ENCODE measurements at places on chromosomes 13 and 19.

- DNase-seq: no peak
These were observed 2.7 kb downstream of the PSG8 start for GRCh38 chr19:42762789-42763188.

DNA sequence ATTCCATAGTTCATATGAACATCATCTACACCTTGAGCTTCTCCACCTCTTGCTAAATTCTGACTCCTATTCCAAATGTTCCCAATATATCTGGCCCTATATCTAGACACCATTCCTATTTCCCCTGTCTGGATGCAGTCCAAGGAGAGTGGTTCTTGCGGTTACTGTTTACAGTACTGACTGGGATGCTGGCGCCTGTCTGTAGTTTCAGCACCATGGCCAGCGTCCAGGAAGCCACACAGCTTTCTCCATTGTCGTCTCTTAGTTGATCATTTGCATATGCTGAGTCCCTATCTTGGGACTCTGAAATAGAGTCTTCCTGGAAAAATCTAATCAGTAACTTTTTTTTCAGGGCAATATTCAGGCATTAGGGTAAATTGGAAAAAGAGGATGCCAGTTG lies 14.9 kb downstream of the LAIR2 start:
- peak; percentile 43 for DNase-seq

- DNase-seq: no peak
These were observed 4.6 kb upstream of the CCNP start for GRCh38 chr19:40231057-40231456.

DNA sequence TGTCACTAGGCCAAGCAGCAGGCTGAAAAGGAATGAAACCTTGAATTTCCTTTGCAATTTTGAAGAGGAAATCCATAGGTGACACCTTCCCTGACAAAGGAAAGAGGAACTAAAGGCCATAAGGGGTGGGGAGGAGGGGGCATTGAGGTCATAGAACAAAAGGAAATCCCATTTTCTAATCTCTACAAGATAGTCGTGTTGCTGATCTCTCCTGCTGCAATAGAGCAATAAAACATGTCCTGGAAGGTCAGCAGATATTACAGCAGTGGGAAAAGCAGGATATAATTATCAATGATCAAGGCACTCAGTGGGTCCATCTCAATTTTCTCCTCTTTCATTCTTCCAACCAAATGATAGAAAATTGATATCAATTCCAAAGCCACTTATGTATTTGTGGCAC lies 20.3 kb upstream of the RAP2A start:
- DNase-seq: no peak

GRCh38 chr19:27657271-27658051 lies 1555.5 kb downstream of the UQCRFS1 start:
- no peak for DNase-seq

GRCh38 chr13:47846886-47847285 lies 154.2 kb downstream of the SUCLA2 start:
- no peak for DNase-seq

GRCh38 chr19:43784241-43784980 lies 3.6 kb upstream of the KCNN4 start:
- DNase-seq: peak; percentile 42

- DNase-seq: no peak
These were observed 770 bp upstream of the CAPNS1 start for GRCh38 chr19:36139120-36139472.

GRCh38 chr13:40619479-40619814 lies 47.0 kb downstream of the FOXO1 start:
- DNase-seq: no peak

DNA sequence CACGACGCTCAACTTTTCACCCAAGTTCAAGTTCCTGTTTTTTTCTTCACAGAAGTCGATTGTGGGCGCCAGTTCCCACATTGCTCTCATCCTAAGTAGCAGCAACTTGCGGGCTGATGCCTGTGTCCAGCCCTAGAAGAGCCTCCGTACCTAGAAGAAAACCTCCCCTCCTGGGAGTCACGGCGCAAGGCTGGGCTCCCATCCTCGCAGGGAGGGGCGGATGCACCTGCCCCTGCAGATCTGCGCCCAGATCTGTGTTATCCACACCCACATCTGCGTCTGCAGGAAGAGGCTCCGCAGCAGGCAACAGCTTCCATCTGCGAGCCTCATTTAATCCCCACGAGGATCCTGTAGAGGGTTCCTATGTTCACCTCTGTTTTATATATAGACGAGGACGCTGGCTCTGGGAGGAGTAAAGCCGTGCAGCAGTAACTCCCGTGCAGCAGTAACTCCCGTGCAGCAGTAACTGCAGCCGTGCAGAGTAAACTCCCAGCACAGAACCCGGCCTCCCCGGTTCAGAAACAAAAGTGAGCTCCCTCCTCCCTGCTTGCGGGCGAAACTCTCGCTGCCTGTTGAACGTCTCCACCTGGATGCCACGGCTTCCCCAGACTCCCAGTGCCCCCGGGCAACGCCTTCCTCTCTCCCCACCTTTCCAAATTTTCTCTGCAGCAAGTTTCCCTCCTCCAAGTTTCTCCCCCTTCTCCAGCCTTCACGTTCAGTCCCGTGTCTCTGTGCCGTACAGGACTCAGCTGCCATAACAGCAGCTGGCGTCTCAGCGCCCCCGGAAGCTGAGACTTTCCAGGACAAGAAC lies 23.5 kb upstream of the LAIR1 start:
- DNase-seq: peak; percentile 18

DNA sequence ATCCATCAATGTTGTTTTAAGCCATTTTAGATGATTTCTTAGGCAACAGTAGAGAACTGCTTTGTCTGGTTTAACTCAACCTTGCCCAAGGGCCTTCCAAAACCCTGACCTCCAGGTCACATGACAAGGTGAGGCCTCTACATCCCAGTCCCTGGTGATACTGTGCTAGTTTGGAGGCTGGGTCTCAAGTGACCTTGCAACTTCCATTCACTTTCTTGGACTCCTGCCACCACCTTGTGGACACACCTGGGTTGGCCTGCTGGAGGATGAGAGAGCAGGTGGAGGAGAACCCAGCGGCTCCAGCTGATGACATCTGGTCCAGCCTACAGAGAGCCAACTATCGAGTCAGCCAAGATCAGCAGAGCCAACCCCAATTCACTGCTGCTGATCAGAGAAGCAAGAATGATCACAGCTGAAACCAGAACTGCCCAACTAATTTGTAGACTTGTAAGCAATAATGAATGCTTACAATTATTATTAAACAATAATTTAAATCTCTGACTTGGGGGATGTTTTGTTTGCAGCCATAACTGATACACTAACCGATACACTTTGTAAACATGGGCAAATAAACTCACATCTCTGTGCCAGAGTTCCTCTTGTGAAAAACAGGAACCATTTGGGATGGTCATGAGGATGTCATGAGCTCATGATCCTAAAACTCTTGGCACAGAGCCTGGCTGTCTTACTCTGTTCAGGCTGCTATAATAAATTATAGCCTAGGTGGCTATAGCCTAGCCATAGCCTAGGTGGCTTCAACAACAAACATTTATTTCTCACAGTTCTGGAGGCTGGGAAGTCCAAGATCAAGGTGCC lies 11.5 kb downstream of the FAM187B start:
- no peak for DNase-seq

DNA sequence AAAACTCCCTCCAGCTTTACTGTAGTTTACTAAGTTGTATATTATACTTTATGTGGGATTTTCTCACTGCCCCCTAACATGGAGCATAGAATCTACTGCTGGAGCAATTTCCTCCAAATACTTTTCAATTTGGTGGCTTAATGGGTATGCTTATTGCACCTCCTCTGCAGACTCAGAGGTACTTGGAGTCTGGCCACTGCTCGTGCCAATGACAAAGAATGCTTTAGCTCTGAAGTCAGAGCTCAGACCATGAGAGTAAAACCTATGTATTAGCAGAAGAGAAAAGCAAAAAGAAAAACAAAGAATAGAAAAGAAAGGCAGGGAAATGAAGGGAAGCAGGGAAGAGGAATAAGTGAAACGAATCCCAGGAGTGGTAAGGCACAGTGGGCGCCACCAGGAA lies 71.9 kb downstream of the SUCLA2 start:
- DNase-seq: no peak

- no peak for DNase-seq
These were observed 11.5 kb downstream of the CCDC70 start for GRCh38 chr13:51873117-51873798.

GRCh38 chr13:111908361-111908760 lies 158.6 kb upstream of the SOX1 start:
- DNase-seq: no peak

- DNase-seq: no peak
These were observed 617 bp upstream of the IQCN start for GRCh38 chr19:18274781-18275356.

DNA sequence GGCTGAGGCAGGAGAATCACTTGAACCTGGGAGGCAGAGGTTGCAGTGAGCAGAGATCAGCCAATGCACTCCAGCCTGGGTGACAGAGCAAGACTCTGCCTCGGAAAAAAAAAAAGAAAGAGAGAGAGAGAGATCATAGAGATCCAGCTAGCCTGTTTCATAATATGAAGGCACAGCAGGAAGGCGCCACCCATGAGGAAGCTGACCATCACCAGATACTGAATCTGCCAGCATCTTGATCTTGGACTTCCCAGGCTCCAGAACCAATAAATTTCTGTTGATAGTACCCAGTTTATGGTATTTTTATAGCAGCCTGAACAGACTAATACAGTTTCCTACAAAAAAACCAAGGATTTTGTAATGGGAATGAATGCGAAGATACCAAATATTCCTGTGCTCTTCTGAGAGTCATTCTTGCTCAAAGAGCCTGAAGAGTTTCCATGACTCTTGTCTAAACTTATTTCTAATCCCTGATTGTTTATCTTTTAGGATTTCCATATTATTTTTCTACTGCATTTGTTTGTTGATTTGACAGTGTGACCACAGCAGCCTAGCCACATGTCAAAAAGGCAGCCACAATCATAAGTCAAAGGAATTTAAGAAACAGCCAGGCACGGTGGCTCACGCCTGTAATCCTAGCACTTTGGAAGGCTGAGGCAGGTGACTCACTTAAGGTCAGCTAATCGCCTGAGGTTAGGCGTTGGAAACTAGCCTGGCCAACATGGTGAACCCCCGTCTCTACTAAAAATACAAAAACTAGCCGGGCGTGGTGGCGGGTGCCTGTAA lies 37.7 kb upstream of the PDCD5 start:
- no peak for DNase-seq

DNA sequence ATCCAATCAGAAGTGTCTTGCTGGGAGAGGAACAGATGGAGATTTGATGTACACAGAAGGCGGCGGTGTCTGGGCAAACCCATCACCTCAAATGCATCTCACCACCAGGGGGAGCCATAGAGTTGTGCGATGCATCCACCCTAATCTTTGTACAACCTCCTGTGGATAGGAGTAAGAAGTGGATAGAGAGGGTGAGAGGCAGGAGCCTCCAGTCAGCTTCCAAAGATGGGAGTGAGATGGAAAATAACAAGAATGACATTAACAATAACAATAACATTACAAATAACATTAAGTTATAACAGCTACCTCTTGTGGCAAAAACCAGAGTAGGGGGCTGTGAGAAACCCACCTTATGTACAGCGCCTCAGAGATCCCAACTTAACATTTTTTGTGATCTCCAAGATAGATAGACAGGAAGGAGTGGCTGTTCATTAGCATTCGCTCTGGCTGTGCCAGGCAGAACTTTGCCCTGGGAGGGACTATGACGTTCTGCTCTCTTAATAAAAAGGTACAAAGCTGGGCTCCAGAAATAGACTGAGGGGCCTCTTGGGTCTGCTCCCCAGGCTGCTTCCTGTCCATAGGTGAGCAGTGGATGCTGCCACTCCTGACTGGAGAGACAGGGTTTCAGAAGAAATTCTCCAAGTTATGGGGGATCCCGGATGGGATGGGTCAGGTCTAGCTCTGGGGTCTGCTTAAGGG lies 5.2 kb upstream of the CEACAM18 start:
- peak; percentile 63 for DNase-seq

DNA sequence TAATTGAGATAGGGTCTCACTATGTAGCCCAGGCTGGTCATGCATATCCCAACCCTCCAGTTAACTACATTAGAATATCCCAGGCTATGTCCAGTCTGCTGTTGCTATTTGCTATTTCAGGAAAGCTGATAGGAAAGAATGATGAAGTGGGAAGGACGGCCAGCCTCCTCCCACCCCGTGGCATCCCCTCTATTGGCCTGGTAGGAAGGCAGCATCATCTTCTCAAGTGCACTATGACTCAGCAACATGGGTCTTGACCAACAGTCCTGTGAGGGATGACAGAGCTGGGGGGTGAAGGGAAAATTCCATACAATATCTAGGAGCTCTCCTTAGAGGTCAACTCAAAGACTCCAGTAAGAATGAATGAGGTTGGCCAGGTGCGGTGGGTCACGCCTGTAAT lies 48.0 kb upstream of the ABCC4 start:
- DNase-seq: no peak

GRCh38 chr19:40365613-40366401 lies 17.3 kb downstream of the PLD3 start:
- DNase-seq: no peak

- DNase-seq: no peak
These were observed 9.1 kb downstream of the GPR42 start for GRCh38 chr19:35379992-35380391.

DNA sequence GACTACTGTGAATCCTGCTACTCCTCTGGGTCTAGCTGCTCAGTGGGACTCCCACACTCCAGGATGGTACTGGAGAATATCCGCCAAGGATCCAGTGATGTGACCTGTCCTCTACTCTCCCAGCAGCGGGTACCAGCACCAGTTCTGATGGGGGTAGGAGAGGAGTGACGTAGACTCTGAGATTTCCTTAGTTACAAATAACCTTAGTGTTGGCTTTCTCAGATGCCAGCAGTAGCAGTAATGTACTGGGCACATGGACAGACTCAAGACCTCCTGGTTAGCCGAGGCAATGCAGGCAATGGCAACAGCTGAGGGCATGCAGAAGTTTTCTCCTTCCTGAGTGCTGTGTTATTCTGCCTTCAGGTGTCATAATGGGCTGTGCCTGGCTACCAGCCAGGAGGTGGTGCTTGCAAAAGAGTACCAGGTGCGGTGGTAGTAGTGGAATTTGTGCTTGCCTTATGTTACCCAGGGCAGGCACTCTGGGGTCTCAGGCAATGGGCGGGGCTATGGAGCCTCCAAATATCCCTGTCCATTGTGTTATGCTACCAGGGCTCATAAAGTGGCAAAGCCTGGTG lies 105.3 kb upstream of the KLF5 start:
- no peak for DNase-seq

GRCh38 chr13:42149136-42149535 lies 100.7 kb downstream of the DGKH start:
- DNase-seq: no peak

DNA sequence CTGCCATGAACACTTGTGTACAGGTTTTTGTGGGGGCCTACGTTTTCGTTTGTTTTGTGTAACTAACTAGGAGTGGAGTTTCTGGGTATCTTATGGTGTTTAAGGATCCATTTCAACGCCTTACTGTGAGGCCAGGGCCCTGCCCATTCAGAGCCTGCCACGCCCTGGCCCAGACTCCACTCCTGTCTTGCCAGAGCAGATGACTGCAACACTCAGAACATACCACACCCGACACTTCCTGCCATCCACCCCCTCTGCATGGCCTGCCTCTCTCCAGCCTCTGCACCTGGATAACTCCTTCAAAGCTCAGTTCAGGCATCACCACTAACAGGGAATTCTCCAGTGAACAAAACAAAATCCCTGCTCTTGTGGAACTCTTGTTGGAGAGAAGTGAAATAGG lies 43.2 kb downstream of the RGCC start:
- no peak for DNase-seq

- no peak for DNase-seq
These were observed 17.5 kb upstream of the SHC2 start for GRCh38 chr19:478236-478903.

All from stimulated activated CD4-positive, alpha-beta T cell treated with anti-CD3 and anti-CD28 coated beads, Interleukin-15, amount 100 ng/mL, for 1 hour (primary cell).